IPS-NIHi11 (cell line): ENCODE measurements at places on chromosomes 12 and 14.
A peak's percentile ranks its signal among the peaks of the same experiment; 100 is the strongest.

- no peak for DNase-seq
Observed at GRCh38 chr14:51478175-51478621, 173.5 kb upstream of the FRMD6 start.

GRCh38 chr12:85603556-85603955, 232.7 kb downstream of the RASSF9 start:
- DNase-seq = no peak

- DNase-seq = no peak
Observed at GRCh38 chr12:76014007-76014406, 17.6 kb downstream of the PHLDA1 start.

GRCh38 chr14:85573406-85573805, 43.5 kb downstream of the FLRT2 start:
- no peak for DNase-seq

DNA sequence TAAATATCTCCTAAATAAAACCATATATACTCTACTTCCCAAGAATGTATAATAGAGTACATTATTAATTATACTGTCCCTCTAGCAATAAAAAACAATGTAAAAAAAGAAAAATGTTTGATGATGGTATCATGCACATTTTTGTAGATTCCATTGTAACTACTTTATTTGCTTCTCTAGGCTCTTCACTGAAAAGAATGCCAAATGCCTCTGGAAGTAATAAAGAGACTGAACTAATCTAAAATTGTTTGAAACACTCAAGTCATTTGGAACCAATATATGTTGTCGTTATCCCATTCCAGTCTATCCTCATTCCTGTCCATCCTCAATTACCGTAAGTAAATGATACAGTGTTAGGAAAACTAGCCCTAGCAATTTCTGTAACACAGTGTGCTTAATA, 233.6 kb downstream of the C12orf50 start:
- DNase-seq = no peak

- DNase-seq = no peak
Observed at GRCh38 chr12:114852976-114853529, 169.1 kb upstream of the TBX3 start.

GRCh38 chr12:42180990-42181596, 36.4 kb upstream of the GXYLT1 start:
- DNase-seq = peak; percentile 24

- DNase-seq = no peak
Observed at GRCh38 chr14:102828151-102828550, 50.9 kb downstream of the TRAF3 start.

- DNase-seq = no peak
Observed at GRCh38 chr12:110669193-110669502, 19.8 kb downstream of the HVCN1 start.

DNA sequence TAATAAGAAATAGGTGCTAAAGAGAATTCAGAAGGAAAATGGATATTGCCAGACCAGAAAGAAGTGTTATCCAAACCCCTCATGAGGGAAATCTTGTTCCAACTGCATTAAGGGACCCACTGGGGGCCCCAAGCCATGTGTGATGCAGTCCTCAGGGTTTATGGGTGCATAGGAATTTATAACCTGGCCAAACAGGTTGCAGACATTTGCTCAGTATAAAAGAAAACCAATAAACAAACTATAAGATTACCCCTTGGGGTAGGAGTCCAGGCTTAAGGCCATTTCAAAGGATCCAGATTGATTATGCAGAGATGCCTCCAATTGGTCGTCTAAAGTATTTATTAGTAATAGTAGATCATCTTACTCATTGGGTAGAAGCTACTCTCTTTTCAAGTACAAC, 240.9 kb upstream of the DIO3 start:
- DNase-seq = no peak

DNA sequence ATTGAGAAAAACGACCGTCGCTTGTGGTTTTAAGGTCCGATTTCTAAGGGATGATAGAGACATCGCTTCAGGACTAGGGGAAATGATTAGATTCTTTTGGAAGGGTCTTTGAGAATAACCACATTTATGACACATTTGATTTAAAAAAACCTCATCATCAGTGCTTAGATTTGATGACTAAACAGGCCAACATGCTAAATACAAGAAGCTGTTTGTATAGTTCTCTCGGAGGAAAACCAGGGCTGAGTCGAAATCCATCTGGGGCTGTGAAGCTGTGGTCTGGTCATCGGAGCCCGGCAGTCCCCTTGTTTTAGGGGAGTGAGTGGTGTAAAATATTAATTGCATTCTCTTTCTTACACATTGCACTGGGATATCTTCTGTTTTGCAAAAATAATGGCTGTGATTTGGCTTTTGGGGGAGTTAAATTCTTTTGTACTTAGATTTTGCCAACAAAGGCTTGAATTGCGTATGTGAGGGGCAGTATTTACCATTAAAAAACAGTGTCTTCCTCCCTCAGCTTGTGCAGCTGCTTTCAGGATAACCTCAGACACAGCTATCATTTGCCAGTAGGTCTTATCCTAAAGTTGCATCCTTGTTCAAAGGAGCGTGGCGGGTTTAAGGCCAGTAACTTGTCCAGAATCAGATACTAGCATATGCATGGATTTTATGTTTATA, 550 bp downstream of the GNG2 start:
- no peak for DNase-seq

- no peak for DNase-seq
Observed at GRCh38 chr12:52603314-52603713, 2.1 kb upstream of the KRT72 start.

GRCh38 chr14:74324931-74325361, 22.2 kb upstream of the ABCD4 start:
- peak; percentile 68 for DNase-seq

DNA sequence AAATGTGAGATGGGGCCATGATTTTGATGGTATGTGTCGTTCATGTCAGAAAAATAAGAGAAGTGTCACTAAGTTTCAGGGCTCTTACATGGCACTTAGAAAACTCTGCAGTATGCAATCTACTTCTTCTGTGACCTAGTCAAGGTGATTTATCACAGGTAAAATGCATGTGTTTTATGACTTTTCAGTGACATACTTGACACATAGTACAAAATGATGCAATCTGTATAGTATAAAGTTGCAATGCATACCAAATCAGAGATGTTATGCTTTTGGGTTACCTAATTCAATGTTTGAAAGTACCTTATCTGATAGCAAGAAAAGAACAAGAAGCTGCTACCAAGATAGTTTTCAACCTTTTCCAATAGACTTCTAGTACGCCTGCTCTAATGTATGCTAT, 21.9 kb upstream of the ARHGAP5 start:
- DNase-seq = no peak

- no peak for DNase-seq
Observed at GRCh38 chr12:41467591-41468325, 279.6 kb downstream of the PDZRN4 start.

GRCh38 chr14:51004801-51005526, 60.7 kb upstream of the PYGL start:
- DNase-seq = no peak

DNA sequence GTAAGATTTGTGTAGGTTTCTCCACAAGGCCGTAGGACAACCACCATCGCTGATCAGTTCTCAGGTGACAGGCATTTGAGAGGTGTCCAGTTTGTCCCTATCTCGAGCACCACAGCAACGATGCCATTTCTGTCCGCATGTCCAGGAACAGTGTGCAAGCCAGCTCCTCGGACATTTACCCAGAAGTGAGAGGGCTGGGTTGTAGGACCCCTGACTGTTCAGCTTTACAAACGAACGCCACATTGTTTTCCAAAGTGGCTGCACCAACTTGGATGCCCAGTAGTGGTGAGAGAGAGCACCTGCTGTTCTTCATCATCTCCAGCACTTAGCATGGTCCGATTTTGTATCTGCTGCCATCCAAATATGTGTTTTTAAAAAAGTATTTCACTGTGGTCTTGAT, 38.6 kb downstream of the CYP46A1 start:
- DNase-seq = no peak

GRCh38 chr14:75312341-75312740, 33.7 kb downstream of the FOS start:
- no peak for DNase-seq
